Endodermal cell (in vitro differentiated cells): ENCODE measurements at places on chromosomes 4 and X. TPM values are rescaled to one million over a fixed set of nuclear protein-coding genes. Genes with fewer than 3 reads are reported as not detected.

DNA sequence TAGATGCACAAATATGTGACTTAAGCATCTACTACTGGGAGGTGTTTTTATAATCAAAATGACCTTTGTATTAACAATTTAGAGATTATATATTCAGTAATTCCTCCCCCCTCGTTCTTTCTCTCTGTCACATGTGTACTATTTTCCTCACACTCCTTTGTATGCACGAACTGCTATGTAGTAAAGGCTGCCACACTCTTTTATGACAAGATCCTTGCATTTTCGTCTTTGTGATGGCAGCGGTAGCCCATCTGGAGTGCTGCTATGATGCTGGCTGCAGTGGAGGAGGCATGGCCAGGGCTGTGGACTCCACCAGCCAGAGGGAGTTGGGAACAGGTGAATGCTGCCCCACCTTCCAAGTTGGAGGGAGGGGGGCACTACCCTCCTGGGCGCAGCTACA is 216.3 kb downstream of the NSUN7 start:
- H3K27ac ChIP-seq = no peak overlapping the region
- no peak overlapping the region for H3K4me3 ChIP-seq
- DNase-seq = no peak
- no peaks in the 10 kb centered on the region for H3K27me3 ChIP-seq
- no peaks in the 10 kb centered on the region for H3K36me3 ChIP-seq

DNA sequence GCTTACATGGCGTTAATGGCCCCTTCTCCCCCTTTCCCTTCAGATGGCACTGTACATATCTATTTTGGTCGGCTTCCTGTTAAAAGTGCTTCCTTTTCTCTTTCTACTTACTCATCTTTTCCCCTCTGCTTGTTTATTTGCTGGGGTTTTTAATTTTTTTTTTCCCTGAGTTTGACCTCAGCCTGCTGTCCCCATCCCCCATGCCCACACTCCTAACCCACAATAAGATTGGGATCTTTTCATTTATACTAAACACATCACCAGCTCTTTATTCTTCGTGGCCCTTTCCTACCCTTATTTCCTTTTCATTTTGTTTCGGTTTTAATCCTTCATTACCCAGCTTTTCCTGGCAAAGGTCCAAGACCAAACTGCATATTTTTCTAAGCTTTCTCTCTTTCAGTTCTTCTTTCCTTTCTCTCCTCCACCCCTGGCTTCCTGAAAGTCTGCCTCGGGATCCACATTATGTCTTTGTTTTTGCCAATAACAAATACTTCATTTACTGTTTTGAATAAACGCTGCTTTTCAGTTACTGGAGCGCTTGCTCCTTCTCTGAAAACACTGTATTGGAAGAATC is 152.0 kb upstream of the USP9X start:
- no peaks in the 10 kb centered on the region for H3K36me3 ChIP-seq
- no peaks in the 10 kb centered on the region for H3K27me3 ChIP-seq
- H3K4me3 ChIP-seq = no peak overlapping the region
- H3K4me1 ChIP-seq = no peaks in the 10 kb centered on the region

- peaks cover under 1% of the 10 kb centered on the region for H3K27me3 ChIP-seq
- H3K27ac ChIP-seq = no peak overlapping the region
- H3K36me3 ChIP-seq = no peaks in the 10 kb centered on the region
- no peaks in the 10 kb centered on the region for H3K4me1 ChIP-seq
- no peak overlapping the region for H3K4me3 ChIP-seq
Measured at GRCh38 chr4:2427383-2428334, 8.9 kb downstream of the CFAP99 start.

The HSFX3 gene
- not detected in 2 replicates for total RNA-seq

The NHSL2 gene
- 7.3 and 11.2 TPM in 2 replicates for total RNA-seq

DNA sequence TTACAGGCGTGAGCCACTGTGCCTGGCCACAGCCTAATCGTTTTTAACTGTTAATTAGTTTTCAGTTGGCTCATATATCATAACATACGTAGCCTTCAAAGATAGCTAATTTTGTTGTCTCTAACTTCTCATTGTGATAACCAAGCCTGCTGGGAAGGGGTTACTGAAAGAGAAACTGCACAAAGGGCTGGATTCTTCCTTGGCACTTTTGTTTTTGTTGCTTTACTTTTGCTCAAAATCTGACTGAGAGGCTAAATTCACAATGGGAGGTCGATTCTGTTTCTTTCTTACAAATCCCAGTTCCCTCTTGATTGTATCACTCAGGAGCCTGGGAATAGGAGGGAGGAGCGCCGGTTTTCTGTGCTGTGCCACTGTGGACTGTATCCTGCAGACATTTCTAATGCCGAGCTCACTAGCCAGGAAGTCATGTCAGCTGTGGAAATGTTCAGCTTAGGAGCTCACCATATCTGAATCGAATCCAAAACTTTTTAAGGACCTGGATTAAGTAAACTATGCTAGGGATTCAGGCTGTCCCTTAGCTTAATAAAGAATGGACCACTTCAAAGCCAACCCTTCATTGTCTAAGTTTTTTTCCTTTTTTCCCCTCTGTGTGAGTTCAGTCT is 120.5 kb upstream of the FAT1 start:
- H3K27me3 ChIP-seq = no peaks in the 10 kb centered on the region
- H3K27ac ChIP-seq = peak overlapping the region; percentile 78

DNA sequence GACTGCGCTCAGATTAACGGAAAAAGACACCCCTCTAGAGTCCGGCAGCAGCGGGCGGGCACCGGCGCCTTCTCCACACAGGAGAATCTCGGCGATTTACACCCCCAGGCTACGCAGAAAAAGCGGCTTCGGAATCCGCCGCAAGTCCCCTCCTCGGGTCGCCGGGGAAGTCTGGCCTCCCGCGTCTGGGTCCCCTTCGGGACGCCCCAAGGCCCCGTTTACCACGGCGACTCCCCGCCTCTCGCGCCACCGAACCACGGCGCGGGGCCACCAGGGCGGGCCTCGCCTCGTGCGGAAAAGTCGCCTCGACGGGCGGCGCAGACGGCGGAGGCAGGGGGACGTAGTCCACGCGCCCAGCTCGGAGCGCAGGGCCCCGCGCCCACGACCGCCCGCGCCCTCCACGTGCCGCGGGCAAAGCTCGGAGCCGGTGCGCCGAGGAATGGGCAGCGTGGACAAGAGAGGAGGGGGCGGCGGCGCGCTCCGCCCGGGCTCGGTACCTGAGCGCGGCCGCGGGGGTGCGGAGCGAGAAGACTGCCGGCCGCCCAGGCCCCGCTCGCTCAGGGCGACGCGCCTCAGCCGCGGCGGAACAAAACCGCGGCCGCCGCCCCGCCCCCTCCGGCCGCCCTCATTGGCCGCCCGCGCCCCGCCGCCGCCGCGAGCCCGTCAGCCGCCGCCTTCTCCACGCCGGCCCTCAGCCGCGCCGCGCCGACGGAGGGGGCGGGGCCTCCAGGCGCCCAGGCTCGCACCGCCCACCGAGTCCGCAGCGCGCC is at the start of gene FAM53A:
FAM53A (minus strand) TSS at position 578 of the 770 bp plus-strand sequence. CDS start 15,572 bp downstream, outside the sequence.
- H3K4me1 ChIP-seq = no peaks in the 10 kb centered on the region
- no peaks in the 10 kb centered on the region for H3K36me3 ChIP-seq
- no peak within 1 kb of the TSS for H3K27ac ChIP-seq
- peak within 1 kb of the TSS; percentile 75 for H3K4me3 ChIP-seq

The GLRB gene
- total RNA-seq = 0.93 and 1.1 TPM in 2 replicates

The CSAG1 gene
- not detected in 2 replicates for total RNA-seq

DNA sequence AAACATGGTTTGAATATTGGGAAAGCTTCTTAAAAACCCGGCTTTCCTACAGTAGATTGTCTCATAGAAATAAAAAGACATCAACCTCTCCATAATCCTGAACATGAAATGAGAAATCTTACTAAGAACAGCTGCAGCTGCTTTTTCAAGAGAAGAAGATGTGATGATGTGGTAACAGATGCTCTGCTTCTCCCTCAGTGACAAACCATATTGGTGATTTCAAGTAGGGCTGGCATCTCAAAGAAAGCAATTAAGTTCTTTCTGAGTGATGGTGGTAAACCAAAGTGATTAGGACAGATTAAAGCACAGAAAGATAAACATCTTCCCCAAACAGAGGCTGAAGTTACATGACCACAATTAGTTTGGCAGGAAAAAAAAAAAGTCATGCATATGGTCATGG is 1477.7 kb downstream of the RAPGEF2 start:
- H3K36me3 ChIP-seq = no peaks in the 10 kb centered on the region
- no peaks in the 10 kb centered on the region for H3K27me3 ChIP-seq
- no peak overlapping the region for H3K4me3 ChIP-seq
- no peak overlapping the region for H3K27ac ChIP-seq
- no peaks in the 10 kb centered on the region for H3K4me1 ChIP-seq
- no peak for DNase-seq

GRCh38 chrX:131445955-131446354 is 97.9 kb upstream of the OR13H1 start:
- H3K4me3 ChIP-seq = no peak overlapping the region
- DNase-seq = no peak
- H3K27me3 ChIP-seq = no peaks in the 10 kb centered on the region
- no peaks in the 10 kb centered on the region for H3K4me1 ChIP-seq
- H3K36me3 ChIP-seq = no peaks in the 10 kb centered on the region
- H3K27ac ChIP-seq = no peak overlapping the region

The HTT-AS gene
- total RNA-seq = not detected in 2 replicates

- no peaks in the 10 kb centered on the region for H3K36me3 ChIP-seq
- H3K4me1 ChIP-seq = peaks cover 3% of the 10 kb centered on the region
- no peak overlapping the region for H3K4me3 ChIP-seq
- no peaks in the 10 kb centered on the region for H3K27me3 ChIP-seq
- no peak for DNase-seq
Measured at GRCh38 chrX:103789004-103789403, 12.4 kb downstream of the PLP1 start.

The CAPN6 gene
- total RNA-seq = 0.42 to 0.78 TPM (median 0.58 TPM) in 3 replicates

- no peaks in the 10 kb centered on the region for H3K27me3 ChIP-seq
- H3K36me3 ChIP-seq = no peaks in the 10 kb centered on the region
- DNase-seq = no peak
- H3K4me3 ChIP-seq = no peak overlapping the region
- no peak overlapping the region for H3K27ac ChIP-seq
Measured at GRCh38 chr4:88230461-88230891, 53.9 kb downstream of the PPM1K start.

- H3K4me1 ChIP-seq = peaks cover 6% of the 10 kb centered on the region
- no peak for DNase-seq
- peaks cover 14% of the 10 kb centered on the region for H3K27me3 ChIP-seq
Measured at GRCh38 chr4:129136433-129136832, 40.5 kb downstream of the C4orf33 start.

DNA sequence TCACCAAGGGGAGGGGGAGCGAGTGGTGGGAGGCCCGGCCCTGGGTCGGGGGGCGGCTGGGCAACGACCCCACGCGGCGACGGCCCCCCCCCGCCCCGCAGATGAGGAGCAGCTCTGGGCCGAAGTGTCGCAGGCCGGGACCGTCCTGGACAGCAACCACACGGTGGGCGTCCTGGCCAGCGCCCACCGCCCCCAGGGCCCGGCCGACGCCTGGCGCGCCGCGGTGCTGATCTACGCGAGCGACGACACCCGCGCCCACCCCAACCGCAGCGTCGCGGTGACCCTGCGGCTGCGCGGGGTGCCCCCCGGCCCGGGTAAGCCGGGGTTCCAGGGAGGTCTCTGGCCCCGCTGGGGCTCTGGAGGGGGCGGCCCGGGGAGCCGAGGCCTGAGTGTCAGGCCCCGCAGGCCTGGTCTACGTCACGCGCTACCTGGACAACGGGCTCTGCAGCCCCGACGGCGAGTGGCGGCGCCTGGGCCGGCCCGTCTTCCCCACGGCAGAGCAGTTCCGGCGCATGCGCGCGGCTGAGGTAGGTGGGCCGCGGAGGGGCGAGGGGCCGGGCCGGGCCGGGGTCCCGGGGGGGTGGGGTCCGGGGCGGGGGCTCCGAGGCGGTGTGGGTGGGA is 8.7 kb upstream of the FGFRL1 start:
- no peak overlapping the region for H3K4me3 ChIP-seq
- DNase-seq = peak; percentile 72
- no peak overlapping the region for H3K27ac ChIP-seq
- H3K4me1 ChIP-seq = no peaks in the 10 kb centered on the region
- H3K36me3 ChIP-seq = no peaks in the 10 kb centered on the region
- H3K27me3 ChIP-seq = peaks cover 100% of the 10 kb centered on the region

DNA sequence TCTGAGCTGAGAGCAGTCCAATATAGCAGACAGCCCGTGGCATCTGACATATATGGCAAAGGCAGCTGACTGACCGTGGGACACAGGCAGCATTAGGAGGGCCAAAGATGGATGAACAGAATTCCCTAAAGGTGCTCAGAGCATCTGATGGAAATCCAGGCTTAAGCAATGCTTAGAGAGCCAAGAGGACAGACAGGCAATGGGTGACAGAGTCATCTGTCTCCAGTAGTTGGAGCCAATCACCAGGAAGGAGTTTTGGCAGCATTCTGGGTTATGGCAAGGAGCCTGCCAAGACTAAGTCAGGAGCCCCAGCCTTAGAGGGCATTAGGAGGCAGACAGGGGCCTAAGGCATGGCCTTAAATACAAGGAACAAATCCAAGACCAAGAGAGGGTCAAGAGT is 153.3 kb upstream of the USP9X start:
- no peak overlapping the region for H3K27ac ChIP-seq
- no peaks in the 10 kb centered on the region for H3K27me3 ChIP-seq
- no peaks in the 10 kb centered on the region for H3K36me3 ChIP-seq
- DNase-seq = no peak
- no peaks in the 10 kb centered on the region for H3K4me1 ChIP-seq

The GUF1 gene
- 39.7 and 42.8 TPM in 2 replicates for total RNA-seq

GRCh38 chrX:154485150-154486051 is 1.0 kb downstream of the UBL4A start:
- H3K4me1 ChIP-seq = no peaks in the 10 kb centered on the region
- peak overlapping the region; percentile 72 for H3K4me3 ChIP-seq
- H3K27ac ChIP-seq = no peak overlapping the region
- H3K27me3 ChIP-seq = no peaks in the 10 kb centered on the region
- peaks cover 4% of the 10 kb centered on the region for H3K36me3 ChIP-seq
